ENCODE measurements at places on chromosomes 5 and 9. TPM values are rescaled to one million over a fixed set of nuclear protein-coding genes. Genes with fewer than 3 reads are reported as not detected.

The FUBP3 gene
- 48.2 TPM for total RNA-seq

The FOXD4L4 gene
- total RNA-seq, result 0.07 TPM

The NSUN2 gene
- 97.2 TPM for total RNA-seq

The ACOT12 gene
- total RNA-seq, result not detected

The SPAG8 gene
- 0.76 TPM for total RNA-seq

All from A549 treated with GW870086 at 1 μM for 4 hours (cell line).